ENCODE measurements at places on chromosomes 7 and 10. TPM values are rescaled to one million over a fixed set of nuclear protein-coding genes. Genes with fewer than 3 reads are reported as not detected.

The TMEM176A gene
- not detected for total RNA-seq

The CAMK2B gene
- total RNA-seq, result not detected

DNA sequence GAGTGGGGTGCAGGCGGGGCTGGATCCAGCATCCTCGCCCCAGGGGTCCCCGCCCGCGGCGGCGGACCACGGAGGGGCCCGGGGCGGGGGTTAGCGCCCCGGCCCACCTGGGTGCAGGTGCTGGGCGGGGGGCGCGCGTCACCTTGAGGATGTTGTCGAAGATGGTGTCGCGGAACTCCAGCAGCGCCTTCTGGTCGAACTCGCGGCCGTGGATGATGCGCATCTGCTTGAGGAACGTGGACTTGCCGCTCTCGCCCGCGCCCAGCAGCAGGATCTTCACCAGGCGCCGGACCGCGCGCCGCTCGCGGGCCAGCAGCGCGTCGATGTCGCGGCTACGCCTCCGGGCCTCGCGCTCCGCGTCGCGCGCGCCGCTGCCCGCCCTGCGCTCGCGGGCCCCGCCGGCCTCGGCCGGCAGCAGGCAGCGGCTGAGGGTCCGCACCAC is 376 bp downstream of the GNA12 start:
- DNase-seq, result no peak
- peak overlapping the region; percentile 57 for H3K4me3 ChIP-seq

GRCh38 chr10:45265996-45266395 is 49.4 kb downstream of the OR13A1 start:
- H3K4me1 ChIP-seq, result no peaks in the 10 kb centered on the region
- H3K4me3 ChIP-seq, result no peak overlapping the region
- H3K27me3 ChIP-seq, result peaks cover 7% of the 10 kb centered on the region
- H3K27ac ChIP-seq, result no peak overlapping the region

- no peak for DNase-seq
- no peak overlapping the region for H3K4me3 ChIP-seq
- H3K36me3 ChIP-seq, result peaks cover 4% of the 10 kb centered on the region
Measured at GRCh38 chr10:104318326-104318725, 19.9 kb downstream of the ITPRIP start.

DNA sequence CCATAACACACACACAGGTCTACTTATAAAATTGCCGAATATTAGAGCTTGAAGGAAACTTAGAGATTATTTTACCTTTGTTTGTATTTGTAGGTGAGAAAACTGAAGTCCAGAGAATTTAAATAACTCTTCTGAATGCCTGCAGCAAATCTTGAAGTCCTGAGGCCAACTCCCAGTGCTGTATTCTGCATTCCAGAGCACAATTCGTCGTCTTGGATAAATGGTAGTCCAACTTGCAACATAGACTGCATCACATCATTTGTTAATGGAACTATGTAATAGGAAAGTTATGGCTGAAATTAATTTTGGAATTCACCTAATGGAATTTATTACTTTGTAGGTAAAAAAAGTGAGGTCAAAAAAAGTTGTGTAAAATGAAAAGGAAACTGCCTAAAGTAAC is 37.3 kb upstream of the SEMA3D start:
- no peak for DNase-seq
- no peak overlapping the region for H3K27ac ChIP-seq
- peaks cover 29% of the 10 kb centered on the region for H3K4me1 ChIP-seq

- H3K4me1 ChIP-seq, result peaks cover 29% of the 10 kb centered on the region
- peaks cover 4% of the 10 kb centered on the region for H3K36me3 ChIP-seq
- H3K4me3 ChIP-seq, result peak overlapping the region; percentile 97
- peak overlapping the region; percentile 94 for H3K27ac ChIP-seq
- no peak for DNase-seq
Measured at GRCh38 chr10:70232859-70233108, 445 bp downstream of the PPA1 start.

DNA sequence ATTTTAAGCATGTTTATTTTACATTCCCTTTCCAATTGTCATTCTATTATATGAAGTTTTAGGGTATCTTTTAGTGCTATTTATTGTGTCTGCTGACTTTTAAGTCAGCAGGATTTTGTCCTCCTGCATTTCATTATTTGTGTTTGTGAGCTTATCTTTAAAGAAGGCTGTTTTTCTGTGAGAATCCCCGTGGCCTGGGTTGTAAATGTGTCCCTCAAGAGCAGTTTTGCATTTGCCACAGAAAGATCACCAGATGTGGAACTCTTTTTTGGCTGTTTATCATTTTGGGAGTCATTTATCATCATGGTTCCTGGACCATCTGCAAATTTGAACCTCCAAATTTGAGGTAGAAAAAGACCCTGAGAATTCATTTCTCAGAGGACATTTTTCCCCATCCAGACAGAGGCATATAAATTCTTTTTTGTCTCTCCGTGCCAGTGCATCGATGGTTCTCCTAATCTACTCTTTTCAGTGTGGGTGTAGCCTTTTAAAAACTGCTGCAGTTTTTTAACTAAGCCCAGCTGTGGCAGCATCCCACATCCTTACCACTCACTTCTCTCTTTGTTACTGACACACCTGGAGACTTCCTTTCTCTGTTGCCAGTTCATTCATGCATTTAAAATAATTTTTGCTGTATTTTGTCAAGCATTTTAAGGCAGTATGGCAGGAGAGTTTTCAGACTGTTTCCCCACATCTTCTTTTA is 20.1 kb upstream of the MTURN start:
- H3K4me3 ChIP-seq, result no peak overlapping the region
- H3K4me1 ChIP-seq, result peaks cover 2% of the 10 kb centered on the region

DNA sequence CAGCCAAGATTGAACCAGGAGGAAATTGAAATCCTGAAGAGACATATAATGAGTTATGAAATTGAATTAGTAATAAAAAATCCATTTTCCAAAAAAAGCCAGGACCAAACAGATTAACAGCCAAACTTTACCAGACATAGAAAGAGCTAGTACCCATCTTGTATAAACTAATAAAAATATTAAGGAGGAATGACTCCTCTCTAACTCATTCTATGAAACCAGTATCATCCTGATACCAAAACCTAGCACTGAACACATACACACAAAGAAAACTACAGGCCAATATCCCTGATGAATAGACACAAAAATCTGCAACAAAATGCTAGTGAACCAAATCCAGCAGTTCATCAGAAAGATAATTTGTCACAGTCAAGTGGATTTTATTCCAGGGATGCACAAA is 140.6 kb downstream of the PCDH15 start:
- no peak for DNase-seq
- no peak overlapping the region for H3K27ac ChIP-seq
- H3K4me1 ChIP-seq, result no peaks in the 10 kb centered on the region
- H3K36me3 ChIP-seq, result no peaks in the 10 kb centered on the region
- no peak overlapping the region for H3K4me3 ChIP-seq

DNA sequence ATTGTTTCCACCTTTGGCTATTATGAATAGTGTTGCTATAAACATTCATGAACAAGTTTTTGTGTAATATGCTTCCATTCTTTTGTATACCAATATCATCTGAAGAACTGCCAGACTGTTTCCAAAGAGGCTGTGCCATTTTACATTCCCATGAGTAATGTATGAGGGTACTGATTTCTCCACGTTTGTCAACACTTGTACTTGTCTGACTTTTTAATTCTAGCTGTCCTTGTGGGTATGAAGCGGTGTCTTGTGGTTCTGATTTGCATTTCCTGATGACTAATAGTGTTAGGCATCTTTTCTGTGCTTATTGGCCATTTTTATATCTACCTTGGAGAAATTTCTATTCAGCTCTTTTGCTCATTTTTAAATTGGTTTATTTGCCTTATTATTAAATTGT is 52.8 kb downstream of the LSMEM1 start:
- H3K27ac ChIP-seq, result no peak overlapping the region
- no peaks in the 10 kb centered on the region for H3K4me1 ChIP-seq
- H3K4me3 ChIP-seq, result no peak overlapping the region
- H3K27me3 ChIP-seq, result peaks cover 37% of the 10 kb centered on the region
- no peak for DNase-seq
